ENCODE measurements at places on chromosomes 5 and 9.
A peak's percentile ranks its signal among the peaks of the same experiment; 100 is the strongest.

GRCh38 chr9:38707885-38708637 is 11.9 kb downstream of the FAM240B start:
- no peak for DNase-seq

DNA sequence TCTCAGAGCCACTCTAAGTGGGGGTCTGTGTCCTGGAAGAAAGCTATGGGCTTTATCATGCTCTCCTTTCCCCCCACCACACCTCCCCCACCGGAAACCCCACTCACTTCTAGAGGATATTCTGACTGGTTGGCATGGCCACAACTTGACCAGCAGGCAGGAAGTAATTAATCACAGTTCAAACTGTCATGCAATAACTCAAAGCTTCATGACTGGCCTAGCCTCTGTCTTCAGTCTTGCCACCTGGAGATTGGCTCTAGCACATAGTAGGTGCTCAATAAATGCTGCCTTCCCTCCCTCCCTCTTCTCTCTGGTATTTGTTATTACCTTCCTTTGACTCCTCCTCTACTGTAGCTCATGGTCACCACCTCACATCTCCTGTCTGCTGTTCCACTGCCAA is 124.7 kb downstream of the GABBR2 start:
- DNase-seq, result no peak

DNA sequence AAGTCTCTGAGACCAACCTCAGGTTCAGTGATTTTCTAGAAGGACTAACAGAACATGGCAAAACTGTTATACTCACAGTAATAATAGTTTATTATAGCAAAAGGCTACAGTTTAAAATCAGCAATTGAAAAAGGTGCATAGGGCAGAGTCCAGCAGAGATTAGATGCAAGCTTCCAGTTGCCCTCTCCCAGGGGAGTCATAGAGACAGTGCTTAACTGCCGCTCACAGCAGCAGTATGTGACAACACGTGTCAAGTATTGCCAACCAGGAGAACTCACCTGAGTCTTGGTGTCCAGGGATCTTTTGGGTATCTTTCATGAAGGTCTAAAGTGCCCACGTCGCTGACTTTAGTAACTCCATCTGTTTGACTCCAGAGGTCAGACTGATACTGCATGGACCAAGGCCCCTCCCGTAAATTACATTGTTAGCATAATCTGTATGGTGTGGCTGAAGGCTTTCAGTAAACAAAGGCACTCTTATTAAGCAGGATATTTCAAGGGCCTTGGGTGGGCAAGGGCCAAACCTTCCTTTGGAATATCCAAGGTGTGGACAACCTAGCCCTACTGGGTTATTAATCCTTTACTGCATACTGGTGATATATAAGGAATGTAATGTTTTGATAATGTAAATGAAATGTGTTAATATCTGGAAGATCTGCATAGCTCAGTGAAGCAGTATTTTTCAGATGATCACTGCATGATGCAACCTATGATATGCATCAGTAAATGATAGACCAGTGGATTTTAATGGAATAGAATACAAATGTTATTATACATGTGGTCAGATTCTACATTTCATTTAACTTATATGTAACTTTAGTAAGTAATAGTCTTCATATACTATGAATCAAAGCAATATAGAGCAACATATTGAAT is 44.0 kb downstream of the RASA1 start:
- no peak for DNase-seq

GRCh38 chr5:83049370-83049885 is 27.8 kb downstream of the TMEM167A start:
- no peak for DNase-seq

DNA sequence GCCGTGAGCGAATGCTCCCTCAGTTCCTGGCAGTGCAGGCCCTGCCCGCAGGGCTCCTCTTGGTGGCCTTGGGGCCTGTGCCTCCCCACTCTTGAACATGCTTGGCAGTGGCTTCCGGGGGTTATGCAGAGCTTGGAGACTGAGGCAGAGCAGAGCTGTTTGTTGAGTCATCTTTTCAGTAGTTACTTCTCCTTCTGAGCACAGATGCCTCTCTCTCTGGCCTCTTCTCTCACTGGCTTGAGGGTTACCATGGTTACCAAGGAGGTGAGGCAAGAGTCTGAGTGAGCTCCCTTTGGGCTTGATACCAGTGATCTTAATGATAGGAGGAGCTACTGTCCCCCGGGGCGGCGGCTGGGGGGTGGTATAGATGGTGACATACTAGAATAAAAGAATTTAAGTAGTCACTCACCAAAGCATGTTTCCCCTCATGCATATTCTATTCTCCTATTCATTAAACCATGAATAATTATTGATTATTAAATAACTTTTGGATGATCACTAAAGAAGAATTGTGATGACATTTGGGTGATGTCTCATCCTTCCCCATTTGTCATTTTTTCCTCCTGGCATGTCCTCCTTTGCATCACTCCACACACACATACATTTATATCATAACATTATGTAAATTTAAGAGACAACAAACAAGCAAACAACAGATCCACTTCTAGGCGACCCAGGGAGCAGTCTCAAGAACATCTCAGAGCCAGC is 111.1 kb downstream of the ARHGAP26 start:
- DNase-seq, result no peak

DNA sequence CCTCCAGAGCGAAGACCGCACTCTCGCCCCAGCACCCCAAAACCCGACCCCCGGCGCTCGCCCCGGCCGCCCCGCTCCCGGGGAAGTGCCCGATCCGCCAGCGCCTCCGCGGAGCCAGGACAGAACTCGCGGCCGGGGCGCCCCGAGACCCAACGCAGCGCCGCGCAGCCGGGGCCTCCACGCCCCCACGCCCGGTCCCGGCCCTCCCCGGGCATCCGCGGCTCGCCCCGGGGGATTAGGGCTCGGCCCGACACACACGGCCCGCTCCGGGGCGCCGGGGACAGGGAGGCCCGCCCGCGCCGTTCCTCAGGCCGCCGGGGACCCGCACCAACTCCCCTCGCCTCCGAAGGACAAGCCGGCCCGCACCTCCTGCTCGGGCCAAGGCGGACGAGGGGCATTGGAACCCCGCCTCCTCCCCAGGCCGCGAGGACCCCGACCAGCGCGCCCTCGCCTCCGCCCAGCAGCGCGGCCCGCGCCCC is 544 bp downstream of the FNBP1 start:
- no peak for DNase-seq

DNA sequence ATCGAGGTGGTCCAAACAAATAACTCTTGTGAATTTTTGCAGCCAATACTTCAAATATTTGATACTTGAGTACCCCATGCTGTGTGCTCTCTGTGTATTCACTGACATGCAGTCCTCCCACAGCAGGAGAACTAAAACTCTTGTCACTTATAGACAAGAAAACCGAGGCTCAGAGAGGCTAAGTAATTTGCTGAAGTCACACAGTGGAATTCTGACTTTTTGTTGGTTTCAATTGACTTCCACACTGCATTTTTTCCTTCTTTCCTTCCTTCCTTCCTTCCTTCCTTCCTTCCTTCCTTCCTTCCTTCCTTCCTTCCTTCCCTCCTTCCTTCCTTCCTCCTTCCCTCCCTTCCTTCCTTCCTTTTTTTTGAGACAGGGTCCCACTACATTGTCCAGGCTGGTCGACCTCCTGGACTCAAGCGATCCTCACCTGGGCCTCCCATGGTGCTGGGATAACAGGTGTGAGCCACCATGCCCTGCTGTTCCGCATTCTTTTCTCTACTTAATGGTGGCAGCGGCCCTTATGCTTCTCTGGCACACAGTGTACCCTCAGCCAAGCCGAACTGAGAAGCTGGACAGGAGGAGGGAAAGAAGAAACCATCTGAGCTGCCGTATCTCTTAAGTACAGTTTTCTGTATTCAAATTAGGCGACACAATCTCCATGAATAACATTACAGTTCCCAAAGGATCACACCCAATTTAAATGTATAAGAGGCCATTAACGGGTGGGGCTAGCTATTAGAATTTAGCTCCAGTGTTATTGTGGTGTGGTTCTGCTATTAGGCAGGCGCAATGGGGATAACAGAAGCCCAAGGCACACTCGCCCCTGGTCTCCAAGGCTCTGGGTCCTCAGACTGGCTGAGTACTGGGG is 38.4 kb upstream of the GRHPR start:
- no peak for DNase-seq

DNA sequence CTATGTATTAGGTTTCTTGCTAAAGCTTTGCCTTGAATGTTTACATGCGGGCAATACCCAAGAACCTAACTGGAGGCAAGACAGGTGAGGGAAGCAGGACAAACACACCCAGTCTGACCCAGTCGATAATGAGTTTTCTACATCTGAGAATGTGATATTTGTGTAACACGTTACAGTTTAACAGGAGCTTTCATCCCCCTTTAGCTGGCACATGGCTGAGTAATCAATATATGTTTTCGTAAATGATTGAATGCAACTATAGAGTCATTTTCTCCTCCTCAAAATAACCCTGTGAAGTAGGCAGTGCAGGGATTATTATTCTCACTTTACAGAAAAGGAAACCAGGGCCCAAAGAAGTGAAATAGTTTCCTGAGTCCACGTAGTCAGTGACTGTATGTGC is 84.7 kb upstream of the HTR4 start:
- no peak for DNase-seq

DNA sequence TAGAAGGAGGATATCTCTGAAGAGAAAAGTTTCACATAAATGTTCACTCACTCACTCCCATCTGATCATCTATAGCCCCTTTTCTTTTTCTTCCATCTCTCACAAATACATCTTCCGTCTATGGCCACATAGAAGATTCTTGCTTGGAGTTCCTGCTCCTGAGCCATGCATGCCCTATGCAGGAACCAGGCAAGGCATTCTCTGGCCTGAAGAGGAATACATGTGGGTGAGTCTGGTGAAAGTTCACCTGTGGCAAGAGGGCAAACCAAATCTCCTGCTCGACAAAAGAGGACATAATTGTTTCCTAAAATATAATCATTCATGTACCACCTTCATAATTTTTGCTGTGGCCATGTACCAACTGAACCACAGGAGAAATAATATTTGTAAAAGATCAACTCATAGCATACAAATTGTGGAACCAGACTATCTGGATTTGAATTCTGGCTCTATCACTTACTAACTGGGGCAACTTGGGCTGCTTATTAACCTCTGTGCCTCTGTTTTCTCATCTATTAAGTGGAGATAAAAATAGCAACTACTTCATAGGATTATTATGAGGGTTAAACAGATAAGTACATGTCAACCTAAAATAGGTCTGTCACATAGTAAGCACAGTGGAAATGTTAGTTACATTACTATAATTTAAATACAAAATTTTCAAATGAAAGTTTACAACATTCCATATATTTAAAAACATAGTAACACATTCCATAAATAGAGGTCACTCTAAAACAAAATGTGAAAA is 121.2 kb upstream of the NFIB start:
- no peak for DNase-seq

- DNase-seq, result peak; percentile 81
These were observed 159.9 kb downstream of the FANCC start for GRCh38 chr9:95157481-95158151.

DNA sequence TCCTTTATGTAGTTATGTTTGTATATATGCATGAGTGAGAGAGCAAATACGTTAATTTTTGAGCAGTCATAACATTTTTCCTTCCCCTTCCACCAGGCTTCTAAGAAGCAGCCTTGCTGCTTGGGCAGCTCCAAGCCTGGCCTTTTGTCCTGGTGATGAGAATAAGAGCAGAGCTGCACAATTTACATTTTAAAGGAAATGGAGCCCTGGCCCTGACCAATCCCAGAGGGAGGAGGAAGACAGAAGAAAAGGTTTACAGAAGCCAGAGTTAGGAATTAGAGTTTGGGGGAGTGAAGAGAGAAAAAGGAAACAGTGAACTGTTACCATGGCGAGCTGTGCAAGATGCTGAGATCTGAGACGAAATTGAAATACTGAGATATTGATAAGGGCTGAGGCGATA is 25.3 kb upstream of the EFNA5 start:
- no peak for DNase-seq

- no peak for DNase-seq
These were observed 70.4 kb downstream of the MUSK start for GRCh38 chr9:110738982-110739381.

DNA sequence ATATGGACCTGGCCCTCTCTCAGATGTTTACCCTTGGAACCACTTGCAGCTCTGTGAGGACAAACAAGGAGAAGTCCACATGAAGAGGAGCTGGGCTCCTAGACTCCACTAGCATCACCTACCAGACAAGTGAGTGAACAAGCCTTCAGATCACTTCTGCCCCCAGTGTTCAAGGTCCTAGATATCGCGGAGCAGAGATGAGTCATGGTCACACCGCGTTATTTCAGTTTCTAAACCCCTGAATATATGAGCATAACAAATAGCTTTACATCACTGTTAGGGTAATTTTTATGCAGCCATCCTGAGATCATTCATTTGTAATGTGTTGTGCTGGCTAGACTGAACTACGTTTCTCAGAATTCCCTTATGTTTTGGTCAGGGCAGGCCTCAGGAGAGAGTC is 77.0 kb upstream of the DAP start:
- DNase-seq, result no peak

All from right hindlimb (tissue), 1 donor.